GM12878 (cell line): ENCODE measurements at places on chromosomes 7 and 10.

- no peak overlapping the region for H3K27ac ChIP-seq
- peak; percentile 27 for DNase-seq
- H3K27me3 ChIP-seq, result no peaks in the 10 kb centered on the region
- 0 out of 2 replicates have a peak, but pooled peaks cover 4% of the 10 kb centered on the region for H3K4me1 ChIP-seq
- no peaks in the 10 kb centered on the region for H3K36me3 ChIP-seq
These were observed 20.5 kb upstream of the RASGEF1A start for GRCh38 chr10:43287056-43288007.

DNA sequence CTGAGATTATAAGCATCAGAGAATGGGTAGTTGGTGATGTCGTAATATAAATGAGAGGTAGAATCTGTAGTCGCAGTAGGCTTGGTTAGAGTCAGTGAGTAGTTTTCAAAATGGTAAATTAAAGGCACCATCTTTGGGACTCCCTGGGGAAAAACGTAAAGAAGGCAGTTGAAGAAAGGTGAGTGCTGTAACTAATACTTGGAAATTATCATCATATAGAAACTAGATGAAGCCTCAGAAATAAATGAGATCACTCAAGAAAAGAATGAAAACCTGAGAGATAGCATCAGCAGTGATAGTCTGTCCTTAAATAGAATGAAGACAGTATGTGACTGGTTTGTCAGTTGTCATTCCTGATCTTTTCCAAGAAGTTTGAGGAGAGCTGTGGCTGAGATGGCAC lies 23.8 kb downstream of the PALS2 start:
- H3K36me3 ChIP-seq, result no peaks in the 10 kb centered on the region
- peak overlapping the region; percentile 92 for H3K27ac ChIP-seq
- peak overlapping the region; percentile 17 for H3K4me3 ChIP-seq
- DNase-seq, result no peak
- H3K27me3 ChIP-seq, result no peaks in the 10 kb centered on the region

GRCh38 chr10:78974617-78975317 lies 94.0 kb upstream of the ZMIZ1 start:
- DNase-seq, result no peak
- H3K27me3 ChIP-seq, result no peaks in the 10 kb centered on the region
- H3K36me3 ChIP-seq, result no peaks in the 10 kb centered on the region

GRCh38 chr7:70693321-70693685 lies 438.6 kb upstream of the GALNT17 start:
- H3K27me3 ChIP-seq, result no peaks in the 10 kb centered on the region
- H3K27ac ChIP-seq, result no peak overlapping the region
- H3K4me1 ChIP-seq, result no peaks in the 10 kb centered on the region; the same call in 1 of the 2 replicates
- H3K4me3 ChIP-seq, result peak overlapping the region; percentile 70

DNA sequence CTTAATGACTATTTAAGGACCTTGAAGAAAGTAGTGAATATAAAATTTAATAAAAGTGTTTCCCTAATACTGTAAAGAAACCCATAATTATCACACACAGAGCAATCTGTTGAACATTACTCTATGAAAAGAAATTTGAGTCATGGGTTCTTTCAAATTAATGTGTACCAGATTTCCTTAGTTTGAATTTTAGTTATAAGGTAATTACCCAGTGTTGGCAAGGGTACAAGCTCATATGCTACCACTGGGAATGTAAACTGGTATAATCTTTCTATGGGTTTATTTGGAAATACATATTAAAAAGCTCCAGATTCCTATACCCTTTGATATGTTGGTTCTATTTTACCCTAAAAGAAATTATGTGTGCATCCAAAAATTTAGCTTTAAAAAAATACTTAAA lies 22.9 kb downstream of the PANK1 start:
- H3K27me3 ChIP-seq, result no peaks in the 10 kb centered on the region
- H3K27ac ChIP-seq, result no peak overlapping the region
- no peak overlapping the region for H3K4me3 ChIP-seq
- DNase-seq, result no peak

DNA sequence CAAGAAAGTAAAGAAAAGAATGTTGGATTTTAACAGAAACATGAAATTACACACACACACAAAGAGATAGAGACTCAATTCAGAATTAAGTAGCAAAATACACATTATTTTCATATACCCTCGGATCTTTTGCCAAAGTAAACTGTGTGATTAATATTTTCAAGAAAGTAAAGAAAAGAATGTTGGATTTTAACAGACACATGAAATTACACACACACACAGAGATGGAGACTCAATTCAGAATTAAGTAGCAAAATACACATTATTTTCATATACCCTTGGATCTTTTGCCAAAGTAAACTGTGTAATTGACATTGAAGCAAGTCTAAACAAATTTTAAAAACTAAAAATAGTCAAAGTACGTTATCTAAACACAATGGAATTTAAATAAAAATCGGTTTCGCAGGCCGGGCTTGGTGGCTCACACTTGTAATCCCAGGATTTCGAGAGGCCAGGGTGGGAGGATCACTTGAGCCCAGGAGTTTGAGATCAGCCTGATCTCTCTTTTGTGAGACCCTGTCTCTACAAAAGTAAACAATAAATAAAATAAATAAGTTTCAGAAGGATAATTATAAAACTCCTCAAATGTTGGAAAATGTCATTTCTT lies 337.3 kb upstream of the MAGI2 start:
- H3K36me3 ChIP-seq, result no peaks in the 10 kb centered on the region
- no peak overlapping the region for H3K27ac ChIP-seq
- no peak overlapping the region for H3K4me3 ChIP-seq
- H3K27me3 ChIP-seq, result no peaks in the 10 kb centered on the region
- no peak for DNase-seq

- H3K4me3 ChIP-seq, result no peak overlapping the region
- DNase-seq, result no peak
- no peaks in the 10 kb centered on the region for H3K36me3 ChIP-seq
- no peaks in the 10 kb centered on the region for H3K4me1 ChIP-seq
- no peak overlapping the region for H3K27ac ChIP-seq
These were observed 299.4 kb upstream of the VSTM2A start for GRCh38 chr7:54242776-54243175.

DNA sequence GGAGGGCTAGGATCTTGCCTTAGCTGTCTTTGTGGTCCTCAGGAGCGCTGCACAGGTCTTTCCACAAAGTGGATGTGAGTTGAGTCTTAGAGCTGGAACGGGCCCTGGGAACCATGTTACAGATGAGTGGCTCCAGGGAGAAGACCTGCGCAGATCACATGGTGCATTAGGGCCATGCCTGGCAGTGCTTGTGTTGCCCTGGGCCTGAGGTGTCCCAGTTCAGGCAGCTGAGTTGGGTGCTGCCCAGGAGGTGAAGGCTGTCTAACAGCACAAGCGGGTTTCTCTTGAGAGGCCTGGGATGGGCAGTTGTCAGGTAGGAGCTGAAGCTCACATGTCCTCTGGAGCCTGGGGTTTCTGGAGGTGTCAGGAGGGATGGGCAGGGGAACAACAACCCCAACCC lies 33.7 kb upstream of the ANKRD2 start:
- H3K27me3 ChIP-seq, result no peaks in the 10 kb centered on the region
- DNase-seq, result no peak
- H3K4me3 ChIP-seq, result no peak overlapping the region
- H3K27ac ChIP-seq, result no peak overlapping the region

- no peaks in the 10 kb centered on the region for H3K27me3 ChIP-seq
- DNase-seq, result no peak
- H3K4me3 ChIP-seq, result peak overlapping the region; percentile 99
- H3K36me3 ChIP-seq, result no peaks in the 10 kb centered on the region; the same call in 1 of the 2 replicates
- H3K4me1 ChIP-seq, result no peaks in the 10 kb centered on the region
These were observed 457 bp downstream of the ACADSB start for GRCh38 chr10:123009105-123009820.

DNA sequence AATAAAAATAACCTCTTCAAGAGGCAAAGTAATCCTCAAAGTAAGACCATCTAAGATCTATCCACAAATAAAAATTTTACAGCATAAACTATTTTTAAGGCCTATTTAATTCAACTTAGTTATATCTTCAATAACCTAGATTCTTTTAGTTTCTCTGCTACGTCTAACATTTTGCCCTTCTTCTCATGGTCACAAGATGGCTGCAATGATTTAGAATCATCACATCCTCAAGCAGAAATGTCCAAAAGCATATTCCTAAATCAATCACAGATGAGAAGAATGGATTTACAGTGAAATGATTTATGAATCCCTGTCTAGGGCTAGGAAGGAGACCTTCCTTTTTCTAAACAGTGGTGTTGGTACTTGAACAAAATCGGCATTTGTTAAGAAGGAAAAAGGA lies 304.7 kb downstream of the ARHGAP12 start:
- H3K36me3 ChIP-seq, result no peaks in the 10 kb centered on the region
- no peak for DNase-seq

DNA sequence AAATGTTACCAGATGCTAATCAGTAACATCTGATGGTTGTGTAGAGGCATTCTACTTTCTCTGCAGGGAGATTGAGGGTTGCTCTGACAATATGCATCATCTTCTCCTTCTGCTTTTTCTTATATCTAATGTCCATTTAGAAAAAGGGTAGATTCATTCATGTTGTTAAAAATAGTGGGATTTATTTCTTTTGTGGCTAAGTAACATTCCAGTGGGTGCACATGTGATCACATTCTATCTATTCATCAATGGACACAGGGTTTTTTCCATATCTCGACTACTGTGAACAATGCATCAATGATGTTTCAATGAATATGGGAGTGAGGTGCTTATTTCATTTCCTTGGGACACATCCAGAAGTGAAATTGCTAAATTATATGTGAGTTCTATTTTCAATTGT lies 103.9 kb downstream of the CRPPA start:
- no peaks in the 10 kb centered on the region for H3K36me3 ChIP-seq
- H3K4me1 ChIP-seq, result no peaks in the 10 kb centered on the region
- no peak for DNase-seq
- no peaks in the 10 kb centered on the region for H3K27me3 ChIP-seq

DNA sequence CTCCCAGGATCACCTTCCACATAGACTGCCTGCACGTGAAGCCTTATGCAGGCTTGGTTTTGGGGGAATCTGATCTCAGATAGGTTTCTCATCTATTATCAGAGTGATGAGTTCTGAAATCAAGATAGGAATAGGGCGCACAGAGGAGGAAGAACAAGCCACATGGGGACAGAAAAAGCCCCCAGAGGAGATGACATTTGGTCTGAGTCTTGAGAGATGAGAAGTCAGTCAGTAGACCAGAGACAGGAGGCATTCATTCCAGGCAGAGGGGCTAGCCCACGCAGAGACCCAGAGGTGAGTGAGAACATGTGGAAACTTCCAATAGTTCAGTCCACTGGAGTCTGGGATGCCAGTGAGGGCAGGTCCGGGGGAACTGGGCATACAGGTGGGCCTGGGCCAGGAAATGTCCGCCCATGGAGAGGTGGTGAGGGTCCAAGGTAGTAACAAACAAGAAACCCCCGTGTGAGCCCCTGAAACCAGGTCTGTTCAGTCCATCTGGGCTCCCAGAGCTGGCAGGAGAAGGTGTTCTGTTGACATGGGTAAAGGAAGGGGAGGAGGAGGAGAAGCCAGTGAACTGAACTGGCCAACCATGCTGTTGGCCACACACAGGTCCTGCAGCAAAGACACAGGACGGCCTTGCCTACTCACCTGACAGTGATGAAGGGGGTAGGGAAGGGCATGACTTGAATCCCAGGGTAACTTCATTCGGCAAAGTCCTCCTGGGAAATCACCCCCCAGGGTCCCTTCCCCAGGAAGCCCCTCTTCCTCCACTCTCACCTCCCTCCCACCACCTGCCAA lies 69.3 kb upstream of the SMNDC1 start:
- DNase-seq, result no peak
- no peaks in the 10 kb centered on the region for H3K36me3 ChIP-seq
- no peak overlapping the region for H3K4me3 ChIP-seq
- H3K27me3 ChIP-seq, result no peaks in the 10 kb centered on the region
- H3K4me1 ChIP-seq, result no peaks in the 10 kb centered on the region; the same call in 1 of the 2 replicates
- H3K27ac ChIP-seq, result no peak overlapping the region

GRCh38 chr10:106439366-106439765 lies 725.1 kb downstream of the SORCS1 start:
- no peaks in the 10 kb centered on the region for H3K36me3 ChIP-seq
- no peak overlapping the region for H3K27ac ChIP-seq
- no peaks in the 10 kb centered on the region for H3K4me1 ChIP-seq
- no peak overlapping the region for H3K4me3 ChIP-seq
- no peak for DNase-seq
- no peaks in the 10 kb centered on the region for H3K27me3 ChIP-seq

DNA sequence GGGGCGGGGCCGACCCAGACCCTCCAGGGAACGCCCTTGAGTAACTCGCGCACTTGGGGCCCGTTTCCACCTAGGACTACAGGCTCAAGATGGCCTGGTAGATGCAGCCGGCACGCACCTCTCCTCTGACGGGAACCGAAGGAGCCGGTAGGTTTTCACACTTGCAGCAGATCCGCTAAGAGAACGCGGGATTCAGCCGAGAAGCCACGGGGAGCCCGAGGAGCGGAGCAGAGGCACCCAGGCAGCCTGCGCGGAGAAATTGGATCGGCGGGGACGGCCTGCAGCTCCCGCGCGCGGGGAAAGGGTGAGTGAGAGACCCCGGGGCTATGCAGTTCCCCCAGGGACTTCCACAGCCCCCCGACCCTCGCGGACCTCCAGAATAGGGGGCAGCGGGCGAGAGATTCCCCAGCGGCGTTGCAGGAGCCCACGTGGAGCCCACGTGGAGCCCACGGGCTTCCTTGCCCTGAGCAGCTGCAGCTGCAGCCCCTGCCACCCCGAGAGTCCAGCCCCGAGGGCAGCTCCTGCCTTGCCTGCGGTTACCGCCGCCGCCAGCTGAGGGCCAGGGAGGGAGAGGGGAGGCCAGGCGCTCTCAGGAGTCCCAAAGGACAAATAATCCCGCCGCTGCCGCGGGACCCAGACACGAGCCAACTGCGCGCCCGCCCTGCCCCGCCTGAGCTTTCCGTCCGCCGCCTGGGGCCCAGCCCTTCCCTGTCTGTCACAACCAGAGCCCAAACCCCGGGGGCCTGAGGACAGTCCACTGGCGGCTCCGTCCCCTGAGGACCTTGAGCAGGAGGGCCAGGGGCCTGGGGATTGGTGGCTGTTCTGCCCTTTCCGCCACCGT lies 13.1 kb downstream of the IFT22 start:
- H3K4me3 ChIP-seq, result peak overlapping the region; percentile 72
- H3K27ac ChIP-seq, result peak overlapping the region; percentile 44
- H3K4me1 ChIP-seq, result no peaks in the 10 kb centered on the region
- H3K36me3 ChIP-seq, result no peaks in the 10 kb centered on the region
- no peaks in the 10 kb centered on the region for H3K27me3 ChIP-seq

DNA sequence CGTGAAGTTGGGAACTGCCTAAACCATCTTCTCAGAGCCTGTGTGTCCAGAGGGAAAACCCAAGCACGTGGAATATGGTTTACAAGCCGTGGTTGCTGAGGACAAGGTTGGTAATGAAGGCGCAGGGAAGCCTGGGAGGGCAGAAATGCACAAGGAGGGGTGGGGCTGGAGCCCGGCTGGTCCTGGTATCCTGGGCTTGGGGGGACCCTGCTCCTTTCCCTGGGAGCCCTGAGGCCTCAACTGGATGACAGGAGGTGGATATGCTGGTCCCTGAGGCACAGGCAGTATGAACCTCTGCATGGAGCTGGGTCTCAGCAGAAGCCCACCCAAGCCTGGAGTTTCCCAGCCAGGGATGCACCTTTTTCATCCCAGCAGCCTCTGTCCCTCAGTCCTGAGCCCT lies 80.3 kb upstream of the RET start:
- no peak overlapping the region for H3K27ac ChIP-seq
- H3K4me3 ChIP-seq, result no peak overlapping the region
- H3K4me1 ChIP-seq, result no peaks in the 10 kb centered on the region
- no peak for DNase-seq
- H3K36me3 ChIP-seq, result no peaks in the 10 kb centered on the region
